ENCODE measurements at places on chromosomes 2 and 18.

DNA sequence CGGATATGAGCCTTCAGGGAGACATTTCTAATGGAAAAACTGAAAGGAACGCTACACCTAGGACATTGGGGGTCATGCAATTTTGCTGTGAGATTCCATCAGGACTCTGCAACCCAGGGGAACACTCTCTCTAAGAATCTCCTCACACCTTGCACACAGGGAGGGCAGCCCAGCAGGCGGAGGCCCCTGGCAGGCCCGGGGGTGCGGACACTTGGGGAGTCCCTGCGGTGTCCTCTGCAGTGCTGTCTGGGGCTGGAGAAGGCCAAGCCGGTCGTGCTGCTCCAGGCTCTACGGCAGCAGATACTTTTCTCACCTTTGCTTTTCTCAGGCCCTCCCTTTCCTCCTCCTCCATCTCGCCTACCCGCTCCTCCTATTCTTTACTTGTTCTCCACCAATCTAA, 54.7 kb upstream of the FAM110C start:
- DNase-seq = no peak

DNA sequence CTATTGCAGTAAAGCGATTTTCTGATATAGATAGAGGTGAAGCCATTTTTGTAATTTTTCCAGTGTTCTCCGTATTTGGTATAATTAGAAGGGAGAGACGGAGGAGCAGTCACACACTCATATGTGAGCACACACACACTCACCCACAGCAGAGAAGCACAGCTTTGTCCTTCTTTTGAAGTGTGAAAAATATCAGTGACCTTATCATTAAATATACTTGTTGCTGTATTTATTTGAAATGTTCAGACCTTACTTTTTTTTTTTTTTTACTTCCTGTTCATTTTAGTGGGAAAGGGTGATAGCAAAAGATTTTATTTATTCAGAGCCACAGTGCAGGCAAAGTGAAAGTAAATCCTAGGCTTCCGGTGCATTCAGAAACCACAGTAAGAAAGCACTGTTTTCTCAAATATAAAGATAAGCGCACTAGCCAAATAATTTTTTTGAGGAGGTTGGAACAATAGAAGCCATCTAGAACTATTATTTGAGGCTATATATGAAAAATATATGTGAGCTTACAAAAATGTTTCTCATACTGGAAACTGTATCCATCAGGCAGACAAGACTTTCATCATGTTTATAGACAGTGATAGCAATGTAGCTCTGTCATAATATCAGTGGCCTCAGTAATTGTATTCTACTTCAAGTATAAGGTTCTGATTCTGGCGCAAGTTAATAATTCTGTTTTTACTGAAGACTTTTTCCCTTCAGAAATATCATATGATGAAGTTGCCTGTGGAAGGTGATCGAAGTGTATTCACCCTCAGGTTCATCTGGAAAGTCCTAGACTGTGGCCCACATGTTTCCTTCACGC, 37.2 kb downstream of the TSHZ1 start:
- peak; percentile 63 for DNase-seq

DNA sequence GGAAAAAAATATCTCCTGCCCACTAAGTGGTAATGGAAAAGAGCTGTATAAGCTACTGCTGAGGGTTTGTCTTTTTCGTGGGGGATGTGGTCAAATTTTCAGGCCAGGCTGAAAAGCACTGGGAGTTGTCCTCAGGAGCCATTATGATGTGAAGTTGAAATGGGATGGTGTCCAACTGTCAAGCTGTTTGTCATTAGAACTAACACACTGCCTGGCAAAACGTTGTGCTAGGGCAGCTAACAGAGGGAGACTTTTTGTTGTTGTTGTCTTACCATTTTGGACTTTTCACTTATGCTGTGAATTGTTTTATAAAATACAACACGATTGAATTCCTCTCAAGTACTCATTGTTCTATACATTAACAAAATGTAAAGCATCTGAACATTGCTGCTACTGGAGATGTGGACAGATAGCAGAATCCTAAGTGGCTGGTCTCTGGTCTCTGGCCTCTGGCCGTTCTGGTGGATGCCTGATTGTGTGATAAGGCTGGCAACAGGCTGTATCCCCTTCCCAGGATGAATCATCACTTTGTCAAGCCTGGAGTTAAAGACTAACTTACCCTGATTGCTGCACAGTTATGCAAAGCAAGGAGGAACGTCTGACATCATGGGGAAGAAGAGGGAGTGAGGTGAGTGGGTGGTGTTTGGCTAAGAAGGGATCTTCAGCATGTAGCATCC, 2.3 kb downstream of the MYO1B start:
- peak; percentile 98 for DNase-seq

GRCh38 chr18:10055125-10055750, 141.4 kb downstream of the VAPA start:
- no peak for DNase-seq

GRCh38 chr2:204897561-204897960, 352.3 kb downstream of the PARD3B start:
- no peak for DNase-seq

DNA sequence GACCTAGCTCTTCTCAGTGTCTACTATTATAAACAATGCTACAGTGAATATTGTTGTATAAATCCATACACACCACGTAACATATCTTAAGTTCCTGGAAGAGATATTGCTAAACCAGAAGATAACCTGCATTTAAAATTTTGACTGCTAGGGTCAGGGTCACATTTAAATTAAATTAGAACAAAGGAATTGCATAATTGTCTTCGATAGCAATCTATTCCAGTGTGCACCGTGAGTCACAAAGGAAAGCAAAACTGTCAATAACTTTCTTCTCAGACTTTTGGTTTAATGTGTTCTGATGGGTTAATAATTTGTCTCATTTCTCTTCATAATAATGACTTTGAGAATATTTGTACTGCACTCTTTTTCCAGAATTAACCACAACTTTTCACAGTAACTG, 4.2 kb downstream of the GEN1 start:
- DNase-seq = no peak
